ENCODE measurements at places on chromosomes 16 and 17. TPM values are rescaled to one million over a fixed set of nuclear protein-coding genes. Genes with fewer than 3 reads are reported as not detected.

DNA sequence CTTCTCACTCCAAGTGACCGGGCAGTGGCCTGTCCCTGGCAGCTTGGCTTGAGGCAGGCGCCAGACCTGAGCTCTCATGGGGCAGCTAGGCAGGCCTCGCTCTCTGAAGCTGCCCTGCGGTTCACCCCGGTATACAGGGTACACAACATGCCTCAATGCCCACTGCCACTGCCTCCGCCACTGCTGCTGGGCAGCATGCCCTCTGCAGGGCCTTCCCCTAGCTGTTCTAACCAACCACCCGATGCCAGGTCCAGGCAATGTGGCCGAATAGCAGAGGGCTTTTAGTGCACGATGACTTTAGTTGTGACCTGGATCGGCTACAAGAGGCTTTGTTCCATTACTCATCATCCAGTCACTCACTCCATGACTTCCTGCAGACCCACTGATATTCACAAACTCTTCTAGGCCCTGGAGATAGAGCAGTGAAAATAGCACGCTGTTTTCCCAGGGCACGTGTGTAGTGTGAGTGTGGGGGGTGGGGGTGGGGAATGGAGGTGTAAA lies 19.7 kb downstream of the CDC42EP4 start:
- peak; percentile 86 for DNase-seq

DNA sequence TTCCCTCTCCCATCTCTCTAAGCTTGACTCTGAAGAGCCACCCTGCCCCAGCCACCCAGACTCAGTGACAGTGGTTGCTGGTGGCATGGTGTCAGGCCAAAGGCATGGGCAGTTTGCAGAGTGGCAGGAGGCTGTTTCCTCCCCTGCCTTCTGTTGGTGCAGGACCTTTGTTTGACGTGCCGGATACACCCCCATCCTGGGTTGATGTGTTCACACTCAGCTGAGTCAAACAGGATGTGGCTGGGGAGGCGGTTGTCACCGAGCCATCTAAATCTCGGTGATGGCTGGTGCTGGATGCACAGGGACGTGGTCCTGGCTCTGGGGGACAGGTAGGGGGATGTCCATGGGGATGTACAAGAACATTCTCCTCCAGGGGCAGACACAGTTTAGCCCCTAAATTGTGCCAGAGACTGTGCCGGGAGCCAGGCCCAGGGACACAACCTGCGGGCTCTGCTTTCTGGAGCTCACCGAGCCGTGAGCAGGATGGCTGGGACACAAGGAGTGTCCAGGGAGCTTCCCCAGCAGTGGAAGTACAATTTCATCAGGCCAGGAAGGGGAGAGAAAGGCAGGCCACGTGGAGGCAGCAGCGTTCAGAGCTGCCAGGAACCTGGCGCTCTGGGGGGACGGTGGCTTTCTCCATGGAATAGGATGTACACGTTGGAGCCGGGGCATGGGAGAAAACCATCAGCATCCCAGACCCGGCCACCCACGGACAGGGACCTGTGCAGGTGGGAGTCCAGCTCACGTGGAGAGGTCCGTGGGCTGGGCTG lies 264.2 kb downstream of the SEC14L1 start:
- peak; percentile 91 for DNase-seq

- DNase-seq: no peak
Measured at GRCh38 chr17:67784364-67785121, 40.8 kb upstream of the BPTF start.

- DNase-seq: no peak
Measured at GRCh38 chr17:19904412-19904811, 36.7 kb upstream of the ULK2 start.

CD300E gene
- total RNA-seq: not detected

DNA sequence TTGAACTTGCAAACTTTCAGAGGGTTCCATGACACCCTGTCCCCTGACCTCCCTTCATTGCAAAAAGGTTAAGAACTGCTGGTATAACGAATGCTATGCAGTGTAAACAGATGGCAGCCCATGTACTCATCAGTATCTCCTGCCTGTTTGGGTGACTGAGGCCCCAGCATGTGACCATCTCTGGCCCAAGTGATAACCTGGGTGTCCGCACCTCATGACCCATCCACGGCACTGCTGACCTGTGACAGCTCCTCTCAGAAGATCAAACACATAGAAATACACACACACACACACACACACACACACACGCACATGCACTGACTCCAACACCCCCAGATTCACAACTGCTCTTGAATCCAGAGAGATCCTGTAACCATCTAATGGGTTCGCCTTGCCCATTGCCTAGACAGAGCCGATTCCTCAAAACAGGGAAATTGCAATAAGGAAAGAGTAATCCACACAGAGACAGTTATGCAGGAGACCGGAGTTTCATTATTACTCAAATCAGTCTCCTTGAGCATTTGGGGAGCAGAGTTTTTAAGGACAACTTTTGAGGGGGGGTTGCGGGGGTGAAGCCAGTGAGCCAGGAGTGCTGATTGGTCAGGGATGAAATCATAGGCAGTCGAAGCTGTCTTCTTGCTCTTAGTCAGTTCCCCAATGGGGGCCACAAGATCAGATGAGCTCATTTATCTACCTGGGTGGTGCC lies 11.3 kb upstream of the PHOSPHO1 start:
- no peak for DNase-seq

- no peak for DNase-seq
Measured at GRCh38 chr16:56143666-56144065, 47.6 kb upstream of the GNAO1 start.

Data from Daoy (cell line).